ENCODE measurements at places on chromosomes 3 and 15. TPM values are rescaled to one million over a fixed set of nuclear protein-coding genes. Genes with fewer than 3 reads are reported as not detected.

DNA sequence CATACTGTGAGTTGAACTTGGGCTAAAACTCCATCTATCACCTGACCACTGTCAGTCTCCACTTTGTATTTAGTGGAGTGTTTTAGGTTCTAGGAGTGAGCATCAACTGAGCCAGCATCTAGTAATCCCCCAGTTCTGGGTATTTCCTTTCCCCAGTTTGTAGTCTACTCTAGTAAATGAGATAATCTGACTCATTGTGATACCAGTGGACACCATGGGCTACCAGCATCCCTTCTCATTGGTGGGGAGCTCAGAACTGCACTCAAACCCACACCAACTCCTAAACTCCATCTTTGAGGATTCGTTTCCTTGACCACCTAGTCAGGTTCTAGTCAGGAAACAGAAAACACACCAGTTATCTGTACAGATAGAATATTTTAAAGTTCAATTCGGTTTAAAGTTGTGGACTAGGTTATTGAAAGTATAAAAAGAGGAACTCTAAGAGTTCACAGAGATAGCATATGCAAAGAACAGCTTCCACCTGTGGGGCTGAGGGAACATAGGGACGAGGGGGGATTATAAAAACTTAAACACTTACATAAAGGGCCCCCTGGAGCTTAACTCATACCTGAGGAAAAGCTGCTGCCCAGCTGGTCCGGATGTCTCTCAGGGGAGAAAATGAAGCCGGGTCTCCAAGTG lies 36.0 kb downstream of the LEO1 start:
- DNase-seq: peak; percentile 5

DNA sequence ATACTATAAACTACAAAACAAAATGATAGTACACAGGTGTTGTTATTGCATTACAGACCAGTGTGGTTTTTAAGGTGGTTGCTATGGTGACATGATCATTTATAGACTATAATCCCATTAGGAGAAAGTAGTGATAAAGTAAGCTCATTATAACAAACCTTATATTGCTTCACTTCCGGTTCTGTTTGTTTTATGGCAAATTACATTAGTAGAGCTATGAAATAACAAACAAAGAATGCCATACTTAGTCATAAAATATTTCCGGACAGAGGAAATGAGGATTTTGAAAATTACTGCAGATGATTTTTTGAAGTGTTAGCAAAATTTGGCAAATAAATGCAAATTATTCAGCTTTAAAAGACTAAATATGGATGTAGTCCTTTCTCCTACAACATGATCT lies 640.4 kb upstream of the ARPP21 start:
- no peak for DNase-seq

DNA sequence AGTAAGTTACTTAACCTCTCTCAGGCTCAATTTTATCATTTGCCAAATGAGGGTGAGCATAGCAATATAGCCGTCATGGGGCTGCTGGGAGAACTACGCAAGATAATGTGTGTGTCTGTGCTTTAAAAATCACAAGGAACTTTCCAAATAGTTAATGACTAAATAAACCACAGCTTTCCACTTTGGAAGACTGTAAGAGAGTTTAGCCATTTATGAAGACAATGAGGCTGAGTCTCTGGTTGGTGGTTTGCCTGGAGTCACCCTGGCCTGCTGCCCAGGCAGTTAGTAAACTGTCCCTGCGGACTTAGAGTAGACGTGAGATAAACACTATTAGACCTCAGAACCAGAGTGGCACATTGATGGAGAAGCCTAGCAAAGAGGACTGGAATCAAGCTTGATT lies 357.7 kb downstream of the CLSTN2 start:
- no peak for DNase-seq

DNA sequence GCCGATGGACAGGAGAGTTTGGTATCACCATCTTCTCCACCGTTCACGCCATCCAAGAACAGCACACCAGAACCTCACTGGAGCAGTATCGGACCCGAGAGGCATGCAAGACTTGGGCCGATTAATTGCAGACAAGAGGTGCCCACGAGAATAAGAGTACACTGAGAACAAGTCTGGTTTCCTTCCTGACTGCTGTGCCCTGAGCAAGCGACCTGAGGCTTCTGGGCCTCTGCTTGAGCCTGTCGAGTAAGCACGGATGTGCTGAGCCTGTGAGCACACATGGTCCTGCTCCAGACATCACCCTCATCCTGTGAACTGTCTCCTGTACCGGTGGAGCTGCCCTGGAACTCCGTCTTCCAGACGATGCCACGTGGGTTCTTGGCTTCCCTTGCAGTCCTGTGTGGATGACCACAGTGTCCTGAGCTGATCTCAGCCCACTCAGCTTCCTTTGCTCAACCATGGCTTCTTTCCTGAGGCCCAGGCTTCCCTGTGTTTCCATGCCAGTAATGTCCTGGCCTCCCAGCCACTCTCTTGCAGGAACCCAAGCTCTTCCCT lies 34.3 kb upstream of the SNRPA1 start:
- no peak for DNase-seq

GRCh38 chr15:67880651-67881182 lies 40.9 kb upstream of the RNU6-1 start:
- no peak for DNase-seq

- no peak for DNase-seq
Measured at GRCh38 chr3:11832981-11833905, 13.4 kb downstream of the TAMM41 start.

GRCh38 chr3:139540651-139541531 lies 1.3 kb upstream of the RBP1 start:
- DNase-seq: peak; percentile 15

GRCh38 chr3:187994221-187995042 lies 159.5 kb upstream of the LPP start:
- DNase-seq: peak; percentile 81

DNA sequence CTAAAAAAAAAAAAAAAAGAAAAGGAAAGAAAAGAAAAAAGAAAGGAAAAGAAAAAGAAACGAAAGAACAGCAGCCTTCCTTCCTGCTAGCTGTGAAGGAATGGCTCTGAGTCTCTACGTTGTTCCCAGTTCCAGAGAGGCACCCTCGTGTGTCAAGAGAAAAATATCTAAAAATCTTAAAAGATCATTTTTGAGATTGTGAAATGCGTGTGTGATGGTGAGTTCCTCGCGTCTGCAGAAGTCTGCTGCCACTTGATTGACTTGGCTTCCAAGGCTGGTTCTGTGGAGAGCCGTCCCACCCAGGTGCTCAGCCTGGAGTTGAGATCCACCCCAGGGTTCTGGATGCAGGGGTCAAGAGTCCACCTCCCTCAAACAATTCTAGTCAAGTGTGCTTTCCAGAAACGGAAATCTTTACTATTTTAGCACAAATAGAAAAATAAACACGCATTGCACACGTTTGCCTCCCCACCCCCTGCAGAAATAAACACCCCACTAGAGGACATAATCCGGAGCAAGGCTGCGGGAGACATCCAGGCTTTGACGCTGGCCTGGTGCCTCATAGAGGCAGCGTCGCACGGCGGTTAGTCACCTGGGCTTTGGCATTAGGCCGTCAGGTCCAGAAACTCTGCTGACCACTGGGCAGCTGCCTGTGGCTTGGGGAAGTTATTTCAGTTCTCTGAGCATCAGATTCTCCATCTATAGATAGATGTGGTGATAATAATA lies 265.4 kb downstream of the FAM43A start:
- DNase-seq: no peak

DNA sequence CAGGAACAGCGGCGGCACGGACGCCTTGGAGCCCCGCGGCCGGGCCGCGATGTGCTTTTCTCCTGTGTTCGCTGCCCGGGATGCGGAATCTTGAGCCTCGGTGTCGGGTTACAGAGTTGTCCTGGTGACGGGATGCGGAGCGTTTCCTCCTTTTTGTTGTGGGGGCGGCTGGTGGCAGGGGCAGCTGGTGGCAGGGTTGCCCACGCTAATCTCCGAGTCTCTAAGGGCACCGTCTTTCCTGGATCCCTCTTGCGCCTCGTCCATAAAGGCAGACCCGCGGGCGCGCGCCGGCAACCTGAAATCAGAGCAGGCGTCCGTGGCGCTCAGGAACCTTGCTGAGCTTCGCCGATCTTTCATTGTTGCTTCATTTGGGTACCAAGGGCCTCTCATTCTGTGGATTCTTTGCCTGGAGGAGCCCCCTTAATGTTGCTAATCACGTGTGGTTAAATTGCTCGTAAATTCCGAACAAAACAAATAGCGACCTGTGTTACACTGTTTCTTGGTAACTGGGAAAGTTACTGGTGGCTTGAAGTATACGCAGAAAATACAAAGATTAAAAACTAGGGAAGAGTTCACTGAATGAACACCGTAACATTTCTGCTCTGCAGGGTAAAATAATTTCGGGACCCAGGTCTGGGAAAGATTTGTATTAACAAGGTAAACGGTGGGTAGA lies 844 bp upstream of the PFN2 start:
- peak; percentile 49 for DNase-seq

DNA sequence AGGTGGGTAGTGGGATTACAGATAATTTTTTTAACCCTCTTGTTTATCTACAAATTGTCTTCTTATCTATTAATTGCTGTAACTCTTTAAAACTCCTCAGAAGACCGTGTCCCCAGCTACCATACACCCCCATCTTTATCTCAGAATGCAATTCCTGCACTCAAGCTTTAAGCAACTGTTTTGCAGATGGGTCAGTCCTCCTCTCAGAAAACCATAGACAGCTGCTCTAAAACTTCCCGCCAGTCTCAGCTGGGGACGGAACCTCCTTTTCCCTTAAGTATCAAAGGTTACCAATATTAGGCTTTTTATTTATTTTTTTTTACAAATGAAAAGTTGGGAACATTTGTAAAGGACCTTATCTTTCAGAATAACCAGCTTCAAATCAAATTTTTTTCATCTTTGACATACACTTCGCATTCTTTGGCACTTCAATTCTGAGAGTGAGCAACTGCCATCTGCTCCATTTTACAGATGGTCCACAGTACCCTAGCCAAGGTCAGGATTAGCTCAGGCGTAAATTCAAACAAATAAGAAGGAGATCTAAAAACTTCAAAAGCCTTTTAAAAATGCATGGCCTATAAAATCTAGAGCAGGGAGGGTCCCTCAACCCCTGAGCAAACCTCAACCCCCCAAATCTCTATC lies 1.3 kb downstream of the GATM start:
- no peak for DNase-seq

- DNase-seq: no peak
Measured at GRCh38 chr15:92418864-92419263, 25.2 kb downstream of the ST8SIA2 start.

GRCh38 chr15:77476995-77477394 lies 56.3 kb downstream of the HMG20A start:
- no peak for DNase-seq

GRCh38 chr3:193825617-193826016 lies 232.6 kb downstream of the OPA1 start:
- no peak for DNase-seq

DNA sequence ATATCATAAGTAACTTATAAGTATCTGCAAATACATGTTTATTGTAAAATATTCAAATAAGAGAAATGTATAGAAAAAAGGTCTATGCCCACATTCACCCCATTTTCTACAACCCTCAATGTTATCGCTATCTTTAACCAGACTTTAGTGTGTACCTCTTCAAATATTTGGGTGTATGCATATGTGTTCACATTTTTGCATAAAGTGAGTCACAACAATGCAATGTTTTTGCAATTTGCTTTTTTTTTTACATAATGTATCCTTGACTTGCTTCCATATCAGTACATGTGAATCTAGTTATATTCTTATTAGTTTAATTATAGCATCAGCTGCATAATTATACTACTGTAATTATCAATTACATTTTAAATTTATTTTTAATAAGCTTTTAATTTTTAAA lies 117.3 kb upstream of the LYSMD4 start:
- DNase-seq: no peak

DNA sequence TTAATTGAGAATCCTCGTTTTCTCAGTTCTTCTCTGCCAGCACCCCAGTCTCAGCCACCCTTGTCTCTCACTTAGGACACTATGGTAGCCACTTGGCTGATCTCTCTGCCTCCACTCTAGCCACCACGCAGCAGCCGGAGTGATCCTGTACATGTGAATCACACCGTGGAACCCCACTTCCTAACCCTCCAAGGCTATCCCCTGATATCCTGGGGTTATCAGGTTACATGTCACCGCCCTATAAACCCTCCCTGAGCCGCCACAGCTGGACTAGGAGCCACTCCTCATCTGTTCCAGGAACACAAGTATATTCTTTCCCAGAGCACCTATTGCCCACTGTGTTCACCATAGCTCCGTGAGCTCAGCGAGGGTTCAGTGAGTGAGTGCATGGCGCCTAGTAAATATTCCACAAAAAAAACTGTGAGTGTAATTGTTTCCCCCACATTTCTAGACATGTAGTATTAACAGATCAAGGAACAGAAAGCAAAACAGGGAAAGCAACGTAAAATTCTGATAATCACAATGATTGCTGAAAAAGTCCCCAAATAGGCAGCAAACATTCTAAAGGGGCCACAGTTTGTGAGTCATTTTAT lies 661 bp upstream of the PARP14 start:
- no peak for DNase-seq

DNA sequence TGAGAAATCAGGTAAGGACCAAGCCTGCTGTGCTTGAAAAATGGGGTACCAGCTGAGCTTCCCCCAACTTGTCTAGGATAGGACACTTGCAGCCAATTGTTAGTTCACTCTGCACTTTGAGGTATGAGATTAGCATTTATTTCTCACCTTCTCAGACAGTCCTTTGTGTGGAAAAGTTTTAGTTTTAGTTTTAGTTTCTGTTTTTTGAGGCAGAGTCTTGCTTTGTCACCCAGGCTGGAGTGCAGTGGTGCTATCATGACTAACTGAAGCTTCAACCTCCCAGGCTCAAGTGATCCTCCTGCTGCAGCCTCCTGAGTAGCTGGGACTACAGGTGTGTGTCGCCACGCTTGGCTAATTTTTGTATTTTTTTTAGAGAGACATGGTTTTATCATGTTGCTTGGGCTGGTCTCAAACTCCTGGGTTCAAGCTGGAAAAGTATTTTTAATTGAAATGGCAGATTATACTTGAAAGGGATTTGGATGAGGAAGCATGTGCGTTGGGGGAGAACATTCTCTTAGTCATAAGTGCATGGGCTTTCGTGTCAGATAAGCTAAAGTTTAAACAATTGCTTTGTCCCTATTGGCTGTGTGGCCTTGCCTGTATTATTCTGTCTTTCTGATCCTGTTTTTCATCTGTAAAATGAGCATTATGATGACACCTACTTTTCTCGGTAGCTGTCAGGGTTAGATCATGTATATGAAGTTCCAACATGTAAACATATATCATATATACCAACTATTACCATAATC lies 25.2 kb upstream of the CCK start:
- DNase-seq: peak; percentile 11

Gene TMOD3
- total RNA-seq: 59.2 TPM

Gene TRANK1
- 17.4 TPM for total RNA-seq

Gene COL6A6
- not detected for total RNA-seq

Gene FGD5
- not detected for total RNA-seq

Gene ZNF502
- total RNA-seq: 2.3 TPM

Gene SI
- not detected for total RNA-seq

Gene IQCF5
- not detected for total RNA-seq

Gene WDR5B
- total RNA-seq: 3.2 TPM

Gene SERPINI1
- total RNA-seq: 0.83 TPM

Gene MRPS25
- 78.2 TPM for total RNA-seq

Gene LDHAL6B
- total RNA-seq: not detected

Gene TRIM42
- total RNA-seq: not detected
